Ovary (tissue), 10 donors: ENCODE measurements at places on chromosomes 11 and 22.

- DNase-seq: no peak
These were observed 310.1 kb downstream of the CADM1 start for GRCh38 chr11:115193914-115194801.

GRCh38 chr22:35314161-35314942, 14.7 kb downstream of the TOM1 start:
- peak; percentile 28 for DNase-seq

- DNase-seq: no peak
These were observed 245.6 kb downstream of the BLID start for GRCh38 chr11:121870206-121871045.

DNA sequence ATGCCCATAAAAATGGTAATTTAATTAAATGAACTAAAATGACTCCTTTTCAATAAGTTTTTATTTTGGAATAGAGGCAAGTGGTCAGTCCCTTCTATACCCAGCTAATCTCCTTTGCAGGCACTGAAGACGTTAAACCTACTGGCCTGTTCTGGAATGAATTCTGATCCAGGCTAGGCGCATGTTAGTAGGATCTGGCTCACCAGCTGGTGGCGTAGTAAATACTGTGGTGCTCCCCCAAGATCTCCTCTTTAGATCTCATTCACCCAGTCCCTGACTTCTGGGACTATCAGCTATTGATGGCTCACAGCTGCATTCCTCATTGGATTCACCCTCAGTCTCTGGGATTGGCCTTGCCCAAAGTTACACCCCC, 173.7 kb upstream of the DDI1 start:
- no peak for DNase-seq

DNA sequence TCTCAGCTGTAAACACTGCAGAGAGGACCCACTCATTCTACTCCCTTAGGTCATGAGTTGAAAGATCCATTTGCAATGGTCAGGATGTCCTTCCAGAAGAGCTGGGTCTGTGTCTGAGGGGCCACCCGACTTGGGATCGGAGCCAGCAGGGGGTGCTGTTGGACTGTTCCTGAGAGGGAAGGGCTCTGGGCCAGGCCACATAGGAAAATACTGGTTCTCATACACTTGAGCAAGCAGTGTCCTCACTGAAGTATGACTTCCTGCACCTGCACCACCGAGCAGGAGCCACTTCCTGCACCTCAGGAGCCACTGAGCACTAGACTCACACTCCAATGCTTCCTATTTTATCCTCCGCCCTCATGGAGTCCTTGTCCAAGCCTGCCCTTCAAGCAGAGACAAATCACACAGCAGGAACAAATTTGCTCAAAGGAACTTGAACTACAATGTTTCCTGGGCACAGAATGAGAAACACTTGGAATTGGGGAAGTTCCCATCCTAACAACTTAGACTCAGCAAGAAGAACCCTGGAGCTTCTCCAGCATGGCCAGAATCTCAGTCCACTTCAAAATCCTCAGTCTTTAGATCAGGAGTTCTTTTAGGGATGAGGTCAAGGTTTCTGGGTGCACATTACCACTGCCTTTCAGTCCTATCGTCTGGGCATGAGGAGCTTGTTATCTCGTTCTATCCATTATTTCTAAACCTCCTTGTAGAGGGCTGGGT, 36.6 kb upstream of the VPREB1 start:
- no peak for DNase-seq

- DNase-seq: no peak
These were observed 7.8 kb downstream of the SSH3 start for GRCh38 chr11:67311051-67311555.

DNA sequence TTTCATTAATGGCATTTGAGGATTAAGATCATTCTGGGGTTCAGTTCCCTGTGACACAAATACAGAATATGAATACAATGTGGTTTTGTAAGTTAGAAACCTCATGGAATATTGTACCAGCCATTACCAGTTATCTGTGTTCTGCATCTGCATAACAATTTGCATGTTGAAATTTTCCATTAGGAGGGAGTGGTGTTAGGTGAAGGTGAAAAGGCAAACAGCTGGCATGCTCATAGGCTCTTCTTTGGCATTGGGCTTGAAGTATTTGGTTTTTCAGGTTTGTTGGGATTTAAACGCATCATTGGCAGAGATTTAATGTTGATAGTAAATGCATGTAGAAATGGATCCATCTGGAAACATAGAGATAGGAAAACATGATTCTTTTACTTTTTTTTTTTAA, 18.6 kb downstream of the RTN3 start:
- no peak for DNase-seq

- DNase-seq: no peak
These were observed 2.7 kb downstream of the UQCR10 start for GRCh38 chr22:29769723-29770321.

- DNase-seq: no peak
These were observed 13.7 kb downstream of the POU2AF3 start for GRCh38 chr11:111312076-111312475.

GRCh38 chr11:73944085-73944484, 6.7 kb upstream of the DNAJB13 start:
- DNase-seq: no peak

GRCh38 chr11:25777343-25777742, 554.6 kb upstream of the ANO3 start:
- no peak for DNase-seq

DNA sequence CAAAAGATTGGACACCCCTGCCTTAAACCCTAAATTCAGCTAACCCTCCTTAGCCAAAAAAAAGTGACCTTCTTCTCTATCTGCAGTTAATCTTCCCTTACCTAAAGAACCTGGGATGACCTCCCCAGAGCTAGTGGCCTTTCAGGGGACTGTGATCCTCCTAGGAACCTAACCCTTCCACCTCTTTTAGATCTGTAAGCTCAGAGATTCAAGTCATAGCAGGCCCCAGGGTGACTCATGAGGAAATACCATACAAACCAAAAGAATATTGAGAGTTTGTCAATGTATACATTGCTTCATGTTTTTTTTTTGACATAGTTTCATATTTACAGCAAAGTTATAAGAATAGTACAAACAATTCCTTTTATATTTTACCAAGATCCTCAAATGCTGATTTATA, 38.3 kb upstream of the CXCR5 start:
- no peak for DNase-seq

- DNase-seq: no peak
These were observed 152.3 kb upstream of the CCDC90B start for GRCh38 chr11:83438438-83438837.
